ENCODE measurements at places on chromosomes 5 and 9.

DNA sequence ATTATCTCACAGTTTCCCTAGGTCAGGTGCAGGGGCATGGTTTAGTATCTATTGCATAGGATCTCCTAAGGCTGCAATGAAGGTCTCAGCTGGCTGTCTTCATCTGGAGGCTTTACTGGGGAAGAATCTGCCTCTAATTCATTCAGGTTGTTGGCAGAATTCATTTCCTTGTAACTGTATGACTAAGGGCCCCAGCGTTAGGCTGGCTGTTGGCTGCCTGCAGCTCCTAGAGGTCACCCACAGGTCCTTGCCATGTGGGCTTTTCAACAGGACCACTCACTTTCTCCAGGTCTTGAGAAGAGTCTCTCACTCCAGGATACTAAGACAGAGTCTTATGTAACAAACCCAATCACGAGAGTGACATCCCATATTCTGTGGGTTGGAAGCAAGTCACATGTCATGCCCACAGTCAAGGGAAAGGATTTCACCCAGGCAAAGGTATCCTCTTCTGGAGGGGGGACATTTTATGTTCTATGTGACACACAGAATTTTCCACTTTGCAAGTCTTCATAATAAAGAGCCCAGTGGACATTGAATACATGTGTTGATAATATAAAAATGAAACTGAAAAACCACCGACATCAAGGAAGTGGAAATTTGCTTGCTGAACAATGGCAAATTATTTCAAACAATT lies 38.2 kb downstream of the HMHB1 start:
- DNase-seq, result no peak

DNA sequence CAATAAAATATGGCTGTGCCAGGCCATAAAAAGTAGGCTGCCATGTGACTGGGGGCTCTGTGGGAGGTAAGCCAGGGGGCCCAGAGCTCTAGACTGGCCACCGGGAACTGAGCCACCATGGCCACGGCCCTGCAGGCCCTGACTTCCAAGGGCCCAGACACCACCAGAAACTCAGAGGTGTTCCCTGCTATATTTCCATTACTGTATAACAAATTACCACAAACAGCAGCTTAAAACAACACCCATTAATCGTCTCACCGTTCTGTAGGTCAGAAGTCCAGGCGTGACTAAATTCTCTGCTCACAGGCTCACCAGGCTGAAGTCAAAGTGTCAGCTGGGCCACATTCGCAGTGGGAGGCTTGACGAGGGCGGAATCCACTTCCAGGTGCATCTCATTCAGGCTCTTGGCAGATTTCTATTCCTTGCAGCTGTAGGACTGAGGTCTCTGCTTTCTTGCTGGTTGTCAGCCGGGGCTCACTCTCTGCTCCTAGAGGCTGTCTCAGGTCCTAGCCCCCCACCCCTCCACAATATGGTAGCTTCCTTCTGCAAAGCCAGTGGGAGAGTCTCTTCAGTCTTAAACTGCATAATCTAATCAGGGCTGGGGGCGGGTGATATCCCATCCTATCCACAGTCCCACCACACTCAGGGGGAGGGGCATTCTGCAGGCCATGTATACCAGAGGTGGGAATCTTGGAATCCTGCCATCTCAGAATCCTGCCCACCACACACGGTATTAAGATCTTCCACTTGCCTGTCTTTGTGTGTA lies 125.4 kb downstream of the C5orf15 start:
- no peak for DNase-seq

GRCh38 chr9:114720086-114720676 lies 38.2 kb upstream of the TEX48 start:
- no peak for DNase-seq

GRCh38 chr5:174490728-174491127 lies 233.7 kb upstream of the MSX2 start:
- DNase-seq, result no peak

- DNase-seq, result no peak
Observed at GRCh38 chr5:68261569-68262065, 46.1 kb downstream of the PIK3R1 start.
